ENCODE measurements at places on chromosomes 3 and 15.

DNA sequence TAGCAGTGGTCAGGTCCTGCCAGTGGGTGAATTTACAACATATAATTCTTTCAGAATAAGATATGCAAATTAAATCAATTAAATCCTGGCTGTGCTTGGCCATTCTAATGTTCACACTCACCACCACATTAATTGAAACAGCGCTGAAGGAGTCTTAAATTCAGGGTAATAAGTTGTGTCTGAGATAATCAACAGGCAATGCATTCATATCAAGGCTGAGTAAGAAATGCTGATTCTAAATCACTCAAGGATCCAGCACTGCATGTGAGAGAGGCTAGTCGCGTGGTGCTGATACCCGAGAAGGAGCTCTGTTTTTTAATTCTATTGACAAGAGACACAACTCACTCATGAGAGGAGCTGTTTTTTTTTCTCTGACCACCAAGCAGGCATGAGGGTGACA lies 588.8 kb upstream of the ADAMTS9 start:
- DNase-seq, result no peak

GRCh38 chr15:71110405-71111180 lies 4.7 kb upstream of the THSD4 start:
- no peak for DNase-seq

- peak; percentile 33 for DNase-seq
Measured at GRCh38 chr15:73927003-73927475, 777 bp downstream of the LOXL1 start.

GRCh38 chr3:14351617-14352001 lies 50.8 kb upstream of the SLC6A6 start:
- no peak for DNase-seq

DNA sequence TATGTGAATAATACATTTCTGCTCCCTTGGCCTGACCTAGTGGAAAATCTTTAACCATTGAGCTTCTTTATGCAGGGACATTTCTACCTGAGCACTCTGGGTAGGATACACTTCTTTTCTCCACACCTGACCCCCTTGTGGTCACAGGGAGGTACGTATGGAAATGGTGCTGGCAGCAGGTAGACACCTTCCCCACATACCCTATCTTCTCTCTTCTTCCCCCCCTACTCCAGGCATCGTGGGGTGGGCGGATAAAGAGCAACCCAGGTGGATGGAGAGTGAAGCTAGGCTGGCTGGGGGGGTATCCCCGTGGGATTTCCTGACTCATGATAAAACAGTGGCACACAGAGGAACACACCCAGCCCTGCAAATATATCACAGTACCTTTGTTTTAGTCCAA lies 312.1 kb downstream of the ARRDC4 start:
- DNase-seq, result no peak

- no peak for DNase-seq
Measured at GRCh38 chr3:168671091-168671490, 575.4 kb upstream of the GOLIM4 start.

- no peak for DNase-seq
Measured at GRCh38 chr15:78977091-78977571, 32.3 kb upstream of the CTSH start.

GRCh38 chr3:141933421-141934300 lies 57.2 kb downstream of the ATP1B3 start:
- no peak for DNase-seq

DNA sequence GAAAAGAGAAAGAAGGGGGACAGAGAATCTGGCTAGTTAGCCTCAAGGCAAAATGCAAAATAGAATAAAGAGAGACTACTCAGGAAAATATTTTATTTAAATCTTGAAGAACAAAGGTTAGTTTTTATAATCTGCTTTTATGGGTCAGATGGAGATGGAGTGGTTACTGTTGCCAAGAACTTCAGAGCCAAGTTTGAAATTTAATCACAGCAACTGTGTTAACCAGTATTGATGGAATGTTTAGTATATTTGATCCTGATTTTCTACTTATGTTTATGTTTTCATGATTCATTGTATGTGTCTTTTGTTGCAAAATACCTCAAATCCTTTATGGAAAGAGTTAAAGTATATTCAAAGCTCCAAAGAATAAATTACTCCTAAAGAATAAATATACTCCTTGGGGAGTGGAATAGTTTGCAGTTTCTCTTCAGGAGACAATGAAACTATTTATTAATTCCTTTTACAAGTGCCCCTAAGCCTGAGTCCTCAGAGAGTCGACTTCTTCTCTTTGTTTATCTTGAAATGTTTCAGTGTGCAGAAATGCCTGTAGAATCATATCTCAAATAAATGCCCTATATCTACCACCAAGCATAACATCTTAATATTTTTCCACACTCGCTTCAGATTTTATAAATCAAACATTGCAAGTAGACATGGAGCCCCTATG lies 60.9 kb upstream of the THSD4 start:
- no peak for DNase-seq

- DNase-seq, result no peak
Measured at GRCh38 chr3:104291437-104291851, 1075.3 kb upstream of the ALCAM start.

DNA sequence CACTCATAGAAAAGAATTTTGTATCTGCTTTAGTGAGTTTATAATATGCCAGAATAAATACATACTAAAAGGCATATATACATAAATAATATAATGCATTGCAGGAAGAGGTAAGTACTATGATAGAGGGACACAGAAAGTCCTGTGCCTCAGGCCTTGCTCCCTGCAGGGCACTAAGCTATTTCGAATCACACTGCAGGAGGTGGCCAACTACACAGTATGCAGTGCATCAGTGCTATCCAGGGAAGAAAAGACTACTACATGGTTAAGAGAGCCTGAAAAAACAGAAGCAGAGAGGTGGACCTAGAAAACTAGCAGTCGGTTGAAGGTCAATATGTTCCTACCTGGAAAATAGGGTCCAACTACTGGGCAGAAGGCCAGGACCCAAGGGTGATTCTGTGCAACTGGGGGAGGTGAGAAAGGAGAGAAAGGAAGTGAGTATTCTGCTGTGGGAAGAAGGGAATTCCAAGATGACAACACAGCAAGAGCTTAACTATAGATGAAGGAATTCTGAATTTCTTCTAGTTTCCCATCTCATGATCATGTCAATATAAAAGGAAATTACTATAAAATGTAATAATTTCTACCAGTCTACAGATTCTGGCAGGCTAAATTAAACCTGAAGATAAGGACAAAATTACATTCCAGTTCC lies 218.0 kb downstream of the ZBTB20 start:
- DNase-seq, result no peak

DNA sequence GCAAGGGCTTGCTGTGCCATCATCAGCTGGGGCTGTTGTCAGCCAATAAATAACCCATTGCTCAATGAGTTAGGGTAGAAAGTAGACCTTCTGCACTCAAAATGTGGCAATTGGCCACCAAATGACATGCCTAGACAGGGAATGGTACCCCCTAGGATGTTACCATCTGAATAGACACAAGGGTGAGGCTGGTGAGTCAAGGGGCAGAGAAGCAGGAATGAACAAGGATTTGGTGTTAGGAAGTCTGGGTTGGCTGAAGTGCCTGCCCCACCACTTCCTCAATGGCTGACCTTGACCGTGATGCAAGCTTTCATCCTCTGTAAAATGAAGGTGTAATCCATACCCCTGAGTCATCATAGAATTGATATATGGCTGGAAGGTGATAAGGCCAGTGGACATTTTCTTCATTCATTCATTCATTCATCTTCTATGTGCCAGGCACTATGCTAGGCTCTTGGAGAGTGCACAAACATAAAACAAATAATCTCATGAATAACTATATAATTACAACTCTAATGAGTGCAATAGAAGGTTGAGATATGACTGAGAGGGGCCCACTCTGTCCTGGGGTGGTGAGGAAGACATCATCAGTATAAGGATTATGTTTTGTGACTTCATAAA lies 4.4 kb upstream of the CA12 start:
- DNase-seq, result no peak

DNA sequence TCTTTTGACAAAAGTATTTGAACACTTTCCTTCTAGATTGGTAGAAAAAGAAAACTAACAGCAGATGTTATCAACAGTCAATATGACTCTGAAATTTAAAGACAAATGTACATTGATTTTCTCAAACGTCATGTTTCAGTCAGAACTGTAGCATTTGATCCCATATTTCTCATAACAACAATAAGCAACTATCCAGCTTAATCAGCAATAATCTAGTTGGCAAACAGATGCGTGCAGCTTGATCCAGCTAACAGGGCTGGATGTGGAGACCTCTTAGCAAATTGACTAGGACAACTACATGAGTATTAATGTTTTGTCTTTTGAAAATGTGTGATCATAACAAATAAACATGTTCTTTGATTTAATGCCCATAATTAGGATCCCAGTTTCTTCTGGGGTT lies 94.0 kb upstream of the STT3B start:
- no peak for DNase-seq

- no peak for DNase-seq
Measured at GRCh38 chr3:43996379-43997301, 245.0 kb upstream of the TOPAZ1 start.

- DNase-seq, result no peak
Measured at GRCh38 chr15:59245559-59245958, 38.9 kb downstream of the LDHAL6B start.

- no peak for DNase-seq
Measured at GRCh38 chr3:73094129-73094528, 32.7 kb downstream of the EBLN2 start.

GRCh38 chr3:168001244-168001643 lies 94.5 kb downstream of the GOLIM4 start:
- DNase-seq, result no peak

DNA sequence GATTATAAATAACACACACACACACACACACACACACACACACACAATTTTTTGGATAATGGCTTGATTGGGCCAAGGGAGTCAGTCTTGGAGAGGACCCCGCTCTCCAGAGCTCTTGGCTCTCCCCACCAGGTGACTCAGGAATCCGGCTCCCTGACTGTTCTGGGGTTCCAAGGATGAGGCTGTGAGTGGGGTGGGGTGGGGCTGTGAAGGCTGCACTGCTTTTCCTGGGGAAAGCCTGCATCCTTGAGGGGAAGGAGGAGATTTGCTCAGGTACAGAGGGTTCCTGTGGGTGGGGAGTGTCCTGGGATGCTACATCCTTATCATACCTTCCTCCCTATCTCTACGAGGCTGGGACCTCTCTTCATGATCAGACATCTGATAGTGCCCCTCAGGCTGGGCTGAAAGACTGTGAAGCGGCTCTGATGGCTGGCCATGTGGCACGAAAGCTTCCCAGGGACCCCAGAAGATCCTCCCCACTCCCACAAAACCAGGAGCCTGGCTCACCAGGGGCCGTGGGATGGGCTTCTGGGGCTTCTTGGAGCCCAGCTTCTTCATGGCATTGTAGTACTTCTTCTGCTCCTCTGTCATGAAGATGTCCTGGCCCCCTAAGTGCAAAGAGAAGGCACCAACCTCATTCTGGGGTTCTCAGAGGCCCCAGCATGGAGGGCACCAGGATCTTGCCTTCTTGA lies 59.2 kb downstream of the EXOG start:
- no peak for DNase-seq

- no peak for DNase-seq
Measured at GRCh38 chr3:129056451-129057173, 4.0 kb upstream of the GP9 start.

DNA sequence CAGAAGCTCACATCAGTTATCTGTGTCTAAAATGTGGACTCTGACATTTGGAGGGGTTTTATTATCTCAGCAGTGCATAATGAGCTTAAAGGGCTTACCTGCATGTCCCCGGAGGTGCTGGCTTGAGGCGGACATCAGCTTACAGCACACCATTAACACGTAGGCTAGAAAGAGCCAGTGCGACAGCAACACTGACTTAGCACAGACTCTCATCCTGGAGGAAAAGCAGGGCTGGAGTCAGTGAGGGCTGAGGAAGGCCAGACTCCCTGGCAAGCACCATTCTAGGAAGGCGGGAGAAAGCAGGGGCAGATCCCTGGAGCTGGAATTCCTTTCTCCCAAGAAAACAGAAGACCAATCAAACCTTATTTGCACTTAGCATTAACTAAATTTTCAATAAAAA lies 51.7 kb downstream of the TAFA4 start:
- no peak for DNase-seq

DNA sequence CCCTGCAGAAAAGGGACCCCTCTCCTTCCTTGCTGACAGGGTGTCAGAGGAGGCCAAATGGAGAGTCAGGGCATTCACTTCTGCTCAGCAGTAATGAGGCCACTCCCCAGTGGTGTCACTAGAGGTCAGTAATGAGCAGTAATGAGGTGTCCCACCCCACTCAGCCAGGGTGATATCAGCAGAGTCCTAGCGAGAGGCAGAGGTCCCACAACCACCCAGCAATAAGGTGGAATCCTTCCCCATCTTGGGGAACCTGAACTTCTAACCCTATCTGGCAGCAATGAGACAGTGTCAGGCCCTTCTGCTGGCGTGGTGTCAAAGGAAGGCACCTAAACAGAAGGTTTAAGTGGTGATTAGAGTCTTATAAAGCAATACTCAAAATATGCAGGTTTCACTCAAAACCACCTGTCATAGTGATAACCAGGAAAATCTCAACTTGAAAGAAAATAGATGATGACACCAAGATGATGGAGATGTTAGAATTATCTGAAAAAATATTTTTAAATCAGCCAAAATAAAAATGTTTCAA lies 12.9 kb downstream of the OCA2 start:
- no peak for DNase-seq

DNA sequence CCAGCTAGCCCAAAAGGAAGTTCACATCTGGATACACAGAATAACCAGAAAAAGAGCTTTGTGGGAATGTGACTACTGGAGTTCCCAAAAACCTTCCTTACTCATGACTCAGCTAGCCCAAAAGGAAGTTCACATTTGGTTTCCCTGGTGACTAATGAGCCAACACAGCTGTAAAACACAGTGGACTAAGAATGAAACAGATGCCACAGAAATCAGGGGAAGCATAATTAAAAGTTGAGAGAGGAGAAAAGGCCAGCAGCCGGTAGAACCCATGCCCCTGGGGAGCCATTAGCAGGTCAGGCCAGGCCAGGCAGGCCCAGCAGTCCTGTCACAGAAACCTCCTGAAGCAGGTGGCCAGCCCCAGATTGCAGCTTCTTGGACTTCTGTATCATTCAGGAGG lies 130.3 kb downstream of the GHSR start:
- DNase-seq, result no peak

DNA sequence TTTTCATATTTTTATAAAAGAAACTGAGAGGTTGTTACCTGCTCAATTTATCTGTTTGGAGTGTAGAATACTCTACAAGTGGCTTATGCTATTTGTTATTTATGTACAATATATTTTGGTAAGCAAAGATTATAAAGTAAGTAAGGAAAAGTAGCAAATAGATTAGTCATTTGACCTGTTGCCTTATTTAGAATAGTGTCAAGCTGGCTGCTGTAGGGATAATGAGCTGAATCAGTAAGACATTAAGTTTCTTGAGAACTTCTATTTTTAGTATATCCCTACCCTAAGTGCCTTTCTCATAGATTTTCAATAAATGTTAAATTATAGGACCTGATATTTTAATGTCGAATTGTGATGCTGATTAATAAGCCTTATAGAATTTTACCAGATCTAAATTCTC lies 37.2 kb downstream of the ECT2 start:
- DNase-seq, result no peak
